ENCODE measurements at places on chromosomes 2 and 18.

- no peak for DNase-seq
Measured at GRCh38 chr2:53475321-53475720, 292.3 kb upstream of the CHAC2 start.

- DNase-seq: no peak
Measured at GRCh38 chr2:24754985-24755705, 38.0 kb downstream of the PTRHD1 start.

- no peak for DNase-seq
Measured at GRCh38 chr2:19818039-19818438, 83.7 kb downstream of the TTC32 start.

GRCh38 chr2:65097844-65098243 lies 32.1 kb downstream of the RAB1A start:
- DNase-seq: no peak

- no peak for DNase-seq
Measured at GRCh38 chr2:201344663-201345366, 12.3 kb downstream of the FLACC1 start.

DNA sequence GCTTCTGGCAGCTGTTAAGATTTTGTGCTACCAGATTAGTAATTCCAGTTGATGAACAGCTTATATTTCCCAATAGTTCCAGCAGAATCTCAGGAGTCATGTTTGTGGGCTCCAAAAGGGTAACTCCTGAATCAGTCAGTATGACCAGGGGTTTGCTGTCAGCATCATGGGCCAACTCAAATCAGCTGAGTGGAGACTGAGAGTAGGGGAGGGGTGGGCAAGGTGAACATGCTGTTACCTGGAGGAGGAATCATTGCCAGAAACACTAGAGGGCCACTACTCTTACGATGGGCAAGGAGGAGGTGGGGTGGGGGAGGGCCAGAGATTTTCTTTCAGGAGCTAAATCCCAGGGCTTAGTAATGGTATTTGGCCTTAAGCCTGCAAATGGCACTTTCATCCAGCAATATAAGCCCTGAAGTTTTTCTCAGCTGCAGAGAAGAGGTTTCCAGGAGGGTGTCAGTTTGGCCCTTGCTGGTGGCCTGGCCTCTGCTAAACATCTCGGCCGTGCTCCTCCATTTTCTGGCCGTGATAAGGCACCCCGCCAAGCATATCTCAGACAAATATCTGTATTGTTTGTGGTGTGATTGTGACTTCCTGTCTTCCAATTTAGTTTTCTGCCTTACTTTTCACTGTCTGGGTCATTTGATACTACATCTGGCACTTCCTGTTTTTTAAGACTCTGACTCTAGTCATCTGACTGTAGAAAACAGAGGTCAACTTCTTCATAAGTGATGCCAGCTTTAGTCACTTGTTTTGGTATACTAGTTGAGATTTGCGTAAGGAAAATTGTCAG lies 120.5 kb upstream of the CXCR4 start:
- peak; percentile 29 for DNase-seq

DNA sequence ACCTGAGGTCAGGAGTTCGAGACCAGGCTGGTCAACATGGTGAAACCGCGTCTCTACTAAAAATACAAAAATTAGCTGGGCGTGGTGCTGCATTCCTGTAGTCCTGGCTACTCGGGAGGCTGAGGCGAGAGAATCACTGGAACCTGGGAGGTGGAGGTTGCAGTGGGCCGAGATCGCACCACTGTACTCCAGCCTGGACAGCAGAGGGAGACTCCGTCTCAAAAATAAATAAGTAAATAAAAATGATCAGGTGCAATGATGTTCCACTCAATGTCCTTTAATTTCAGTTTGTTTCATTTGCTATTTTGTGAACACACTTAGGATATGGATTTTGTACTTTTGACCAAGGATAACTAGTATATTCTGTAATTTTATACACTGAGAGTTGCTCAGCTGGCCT lies 9.3 kb downstream of the HADHA start:
- DNase-seq: no peak

- no peak for DNase-seq
Measured at GRCh38 chr2:30216157-30216556, 15.2 kb upstream of the LBH start.

DNA sequence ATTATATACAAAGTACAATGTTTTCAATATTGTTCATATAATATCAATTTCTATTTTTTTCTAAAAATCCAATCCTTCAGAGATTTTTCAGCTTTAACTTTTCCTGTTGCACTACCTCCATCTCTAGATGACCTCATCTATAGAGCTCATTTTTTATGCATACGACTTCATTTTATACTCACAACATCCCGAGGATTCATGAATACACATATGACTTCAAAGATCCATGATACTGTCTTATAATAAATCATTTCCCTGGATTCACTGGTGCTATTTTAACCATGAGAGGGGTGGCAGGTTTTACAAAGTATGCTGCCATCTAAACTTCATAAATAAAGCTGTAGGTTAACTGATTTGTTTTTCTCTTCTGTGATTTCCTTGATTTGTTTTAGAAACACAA lies 694.6 kb downstream of the EPHA4 start:
- no peak for DNase-seq

DNA sequence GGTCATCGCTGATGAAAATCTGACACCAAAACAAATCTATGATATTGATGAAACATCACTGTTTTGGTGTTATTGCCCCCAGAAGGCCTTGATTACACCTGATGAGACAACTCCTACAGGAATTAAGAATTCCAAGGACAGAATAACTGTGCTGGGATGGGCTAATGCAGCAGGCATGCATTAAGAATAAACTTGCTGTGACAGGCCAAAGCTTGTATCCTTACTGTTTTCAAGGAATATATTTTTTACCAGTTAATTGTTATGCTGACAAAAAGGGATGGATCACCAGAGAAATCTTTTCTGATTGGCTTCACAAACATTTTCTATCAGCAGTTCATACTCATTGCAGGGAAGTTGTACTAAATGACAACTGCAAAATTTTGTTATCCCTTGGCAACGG lies 278.2 kb downstream of the IKZF2 start:
- DNase-seq: no peak

GRCh38 chr2:88010136-88010535 lies 6.2 kb downstream of the RNU2-63P start:
- DNase-seq: no peak

- DNase-seq: no peak
Measured at GRCh38 chr2:108240966-108241365, 1.2 kb downstream of the SULT1C3 start.

GRCh38 chr2:226098861-226099745 lies 699.6 kb downstream of the NYAP2 start:
- no peak for DNase-seq

- no peak for DNase-seq
Measured at GRCh38 chr2:175844169-175844568, 157.9 kb downstream of the LNPK start.

- DNase-seq: no peak
Measured at GRCh38 chr18:42771936-42772335, 343.5 kb downstream of the RIT2 start.

Data from T follicular helper cell (primary cell).